Cortex of kidney (tissue), 1 donor: ENCODE measurements at places on chromosomes 5 and 9.

DNA sequence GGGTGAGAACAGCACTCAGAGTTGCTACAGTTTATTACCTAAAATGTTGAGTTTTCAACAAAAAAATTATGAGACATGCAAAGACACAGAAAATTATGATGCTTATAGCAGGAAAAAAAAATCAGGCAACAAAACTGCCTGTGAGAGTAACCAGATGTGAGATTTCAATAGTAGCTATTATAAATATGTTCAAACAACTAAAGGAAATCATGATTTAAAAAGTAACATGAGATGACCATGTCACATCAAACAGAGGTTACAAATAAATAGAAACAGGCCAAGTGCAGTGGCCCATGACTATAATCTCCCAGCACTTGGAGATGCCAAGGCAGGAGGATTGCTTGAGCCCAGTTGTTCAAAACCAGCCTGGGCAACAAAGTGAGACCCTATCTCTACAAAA, 12.1 kb upstream of the RIMOC1 start:
- DNase-seq: no peak

DNA sequence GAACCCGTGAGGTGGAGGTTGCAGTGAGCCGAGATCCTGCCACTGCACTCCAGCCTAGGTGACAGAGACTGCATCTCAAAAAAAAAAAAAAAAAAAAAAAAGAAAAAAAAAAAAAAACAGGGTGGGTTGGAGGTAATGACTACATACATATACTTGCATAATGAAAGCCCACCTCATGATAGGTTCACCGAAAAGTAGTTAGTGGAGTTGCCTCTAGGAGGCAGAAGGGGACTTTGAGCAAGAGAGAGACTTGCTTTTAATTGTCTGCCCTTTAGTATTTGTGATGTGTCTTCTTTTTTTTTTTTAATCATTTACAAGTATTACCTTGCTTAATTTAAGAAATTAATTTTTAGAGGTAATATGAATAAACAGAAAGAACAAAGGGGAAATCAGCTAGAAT, 99.8 kb downstream of the PPARGC1B start:
- DNase-seq: no peak

- DNase-seq: no peak
Observed at GRCh38 chr5:31464081-31464480, 67.8 kb downstream of the DROSHA start.

- no peak for DNase-seq
Observed at GRCh38 chr5:31556461-31556860, 24.4 kb downstream of the C5orf22 start.

DNA sequence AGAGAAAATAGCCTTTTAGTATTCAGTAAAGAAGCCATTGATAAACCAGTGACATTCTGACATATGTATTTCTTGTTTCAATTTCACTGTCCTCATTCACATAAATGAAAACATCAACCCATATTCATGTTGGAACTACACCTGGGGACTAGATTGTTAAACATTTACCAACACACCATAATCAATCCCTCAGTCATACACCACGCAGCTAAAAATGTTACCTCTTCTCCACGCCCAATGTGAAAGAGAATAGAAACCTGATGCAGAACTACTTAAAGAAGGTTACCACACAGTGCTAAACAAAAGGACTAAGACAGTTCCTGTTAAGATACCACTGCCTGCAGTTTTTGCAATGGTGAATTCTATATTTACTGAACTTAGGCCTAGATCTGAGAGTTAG, 518.9 kb downstream of the PRELID2 start:
- DNase-seq: no peak

- DNase-seq: no peak
Observed at GRCh38 chr5:157164521-157164920, 1.5 kb downstream of the GARIN3 start.

- DNase-seq: no peak
Observed at GRCh38 chr5:138336952-138337684, 948 bp upstream of the FAM53C start.

DNA sequence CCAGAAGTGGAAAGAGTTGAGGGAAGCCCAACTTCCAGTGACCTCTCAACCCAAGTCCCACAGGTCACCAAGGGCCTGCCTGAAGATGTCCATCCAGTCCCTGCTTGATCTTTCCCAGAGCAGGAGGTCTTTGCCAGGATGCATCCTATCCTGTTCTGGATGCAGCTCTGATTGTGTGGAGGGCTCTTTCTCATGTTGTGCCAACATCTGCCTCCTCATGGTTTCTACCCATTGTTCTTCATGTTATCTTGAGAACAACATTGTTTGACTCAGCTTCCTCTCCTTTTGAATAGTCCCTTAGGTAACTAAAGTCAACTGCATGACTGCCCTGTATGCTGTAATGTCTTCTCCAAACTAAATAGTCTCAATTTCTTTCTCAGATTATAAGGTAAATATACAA, 169.3 kb downstream of the CCDC192 start:
- no peak for DNase-seq

- no peak for DNase-seq
Observed at GRCh38 chr5:164672931-164673694, 1167.7 kb downstream of the MAT2B start.

DNA sequence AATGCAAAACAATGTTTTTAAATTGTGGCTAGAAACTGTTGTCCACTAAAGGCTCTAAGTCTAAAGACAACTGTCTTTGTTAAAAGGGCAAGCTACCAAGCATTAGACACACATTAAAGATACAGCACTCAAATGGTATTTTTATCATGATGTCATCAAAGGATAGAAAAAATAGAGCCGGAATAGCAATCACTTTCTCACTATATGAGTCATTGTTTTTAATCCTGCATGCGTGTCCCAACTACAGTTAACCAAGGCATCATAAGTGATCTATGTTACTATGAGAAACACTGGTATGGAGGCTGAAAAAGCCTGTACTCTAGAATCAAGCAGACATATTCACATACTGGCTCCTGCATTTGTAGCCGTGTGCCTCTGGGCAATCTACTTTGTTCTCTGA, 1.9 kb upstream of the PJA2 start:
- DNase-seq: no peak

DNA sequence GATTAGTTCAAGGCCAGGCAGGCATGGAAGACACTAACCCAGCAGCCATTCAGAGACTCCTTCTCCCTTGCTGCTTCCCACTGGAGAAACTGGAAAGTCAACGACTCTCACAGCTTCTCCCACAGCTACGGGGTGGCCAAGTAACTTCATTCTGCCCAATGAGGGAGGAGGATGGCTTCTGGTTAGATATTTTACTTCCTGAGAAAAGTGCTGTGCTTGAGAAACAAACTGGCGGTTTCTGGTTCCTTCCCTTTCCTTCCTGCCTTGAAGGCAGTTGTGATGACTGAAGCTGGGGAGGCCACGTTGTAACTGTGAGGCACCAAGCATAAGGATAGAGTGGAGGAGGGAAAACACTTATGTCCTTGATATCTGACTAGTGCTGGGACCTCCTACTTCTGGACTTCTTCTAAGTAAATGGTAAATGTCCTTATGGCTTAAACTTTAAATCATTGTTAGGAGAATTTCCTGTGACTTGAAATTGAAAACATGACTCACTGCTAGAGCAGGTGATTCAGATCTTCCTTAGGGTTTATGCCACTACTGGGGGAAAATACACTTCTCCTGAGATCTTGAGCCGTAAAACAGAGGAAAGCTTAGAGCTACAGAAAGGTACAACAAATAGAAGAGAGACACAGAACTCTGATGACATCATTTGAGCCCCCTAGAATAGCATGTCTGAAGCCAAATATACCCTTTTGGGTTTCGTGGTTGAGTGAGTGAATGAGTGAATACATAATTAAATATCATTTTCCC, 3.1 kb upstream of the GNPDA1 start:
- no peak for DNase-seq

DNA sequence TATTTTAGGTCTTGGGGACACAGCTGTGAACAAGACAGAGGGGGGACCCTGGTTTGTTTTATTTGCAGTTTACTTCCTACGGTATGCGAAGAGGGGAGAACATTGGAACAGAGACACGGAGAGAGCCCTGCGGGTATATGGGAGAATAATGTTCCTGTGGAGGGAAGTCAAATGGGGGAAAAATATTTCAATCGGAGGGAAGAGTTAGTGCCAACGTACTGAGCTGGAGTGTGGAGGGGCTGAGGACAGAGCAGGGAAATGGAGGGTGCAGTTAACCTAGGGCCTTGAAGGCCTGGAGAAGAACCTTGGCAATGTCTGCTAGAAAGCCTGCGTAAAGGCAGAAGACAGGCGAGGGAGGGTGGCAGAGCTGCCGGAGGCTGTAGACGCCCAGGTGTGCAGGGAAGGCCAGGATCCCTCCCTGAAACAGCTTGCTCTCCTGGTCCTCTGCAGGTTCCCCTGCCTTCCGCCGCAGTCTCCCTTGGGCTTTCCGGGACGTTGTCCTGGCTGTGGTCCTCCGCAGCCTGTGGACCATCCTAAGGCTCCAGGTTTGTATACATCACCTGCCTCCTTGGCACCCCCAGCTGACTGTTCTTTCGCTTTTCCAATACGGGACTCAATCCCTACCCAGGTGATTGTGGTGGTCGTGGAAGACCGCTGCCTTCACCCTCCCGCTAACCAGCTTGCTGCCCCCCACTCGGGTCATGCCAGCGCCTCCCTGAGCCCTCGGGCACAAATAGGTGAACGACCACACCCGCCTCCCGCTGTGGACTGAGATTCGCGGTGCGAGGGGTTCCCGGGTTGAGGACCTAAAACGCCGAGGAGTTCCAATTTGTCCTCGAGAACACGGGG, 1.9 kb upstream of the RACK1 start:
- DNase-seq: no peak

- no peak for DNase-seq
Observed at GRCh38 chr5:56900395-56900794, 9.0 kb upstream of the SETD9 start.

DNA sequence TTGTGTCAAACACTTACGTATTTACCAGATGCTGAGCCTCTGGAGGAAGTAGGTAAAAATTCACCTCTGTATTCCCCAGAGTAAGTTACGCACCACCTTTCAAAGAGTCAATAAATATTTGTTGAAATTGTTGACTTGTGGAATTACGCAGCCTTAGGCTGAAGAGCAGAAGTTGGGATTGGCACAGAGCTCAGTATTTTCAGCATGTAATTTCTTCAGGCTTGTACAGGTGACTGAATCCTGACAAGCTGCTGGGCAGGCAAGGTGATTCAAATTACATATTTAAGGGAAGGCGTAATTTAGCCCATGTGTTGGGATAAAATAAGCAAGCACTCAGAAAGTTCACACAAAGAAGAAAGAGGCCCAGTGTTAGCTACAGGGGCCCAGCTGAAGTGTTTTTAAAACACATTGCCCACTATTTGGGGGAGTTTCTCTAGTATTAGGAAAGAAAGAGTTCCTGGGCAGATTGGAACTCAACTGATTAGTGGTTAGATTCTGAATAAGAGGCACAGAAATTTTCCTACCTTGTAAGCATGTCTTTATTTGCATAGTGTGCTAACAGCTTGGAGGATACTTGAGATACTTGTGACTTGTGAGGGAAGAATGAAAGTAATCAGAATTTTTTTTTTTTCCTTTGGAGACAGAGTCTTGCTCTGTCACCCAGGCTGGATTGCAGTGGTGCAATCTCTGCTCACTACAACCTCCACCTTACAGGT, 165.3 kb upstream of the FBXL7 start:
- DNase-seq: no peak

DNA sequence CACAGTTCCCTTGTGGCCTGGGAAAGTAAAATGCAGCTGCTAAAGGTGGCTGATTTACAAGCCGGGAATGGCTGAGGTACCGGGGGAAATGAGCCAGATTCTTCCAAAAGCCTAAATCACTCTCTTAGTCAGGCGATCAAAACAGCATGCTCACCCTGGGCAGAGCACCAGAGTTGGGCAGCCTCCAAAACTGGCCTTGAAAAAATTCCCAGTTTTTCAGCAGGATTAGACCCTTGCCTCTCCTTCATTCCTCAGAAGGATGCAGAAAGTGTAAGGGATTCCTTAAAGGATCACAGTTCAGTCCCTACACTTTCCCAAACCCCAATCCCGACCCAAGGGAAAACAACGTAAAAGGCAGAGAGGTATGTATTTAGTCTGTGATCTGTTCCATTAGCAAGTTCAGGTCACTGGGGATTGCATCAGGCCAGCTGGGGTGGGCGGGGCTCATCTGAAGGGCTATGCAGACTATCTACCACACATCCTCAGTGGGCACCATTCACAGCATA, 16.9 kb downstream of the TMEM174 start:
- DNase-seq: no peak

DNA sequence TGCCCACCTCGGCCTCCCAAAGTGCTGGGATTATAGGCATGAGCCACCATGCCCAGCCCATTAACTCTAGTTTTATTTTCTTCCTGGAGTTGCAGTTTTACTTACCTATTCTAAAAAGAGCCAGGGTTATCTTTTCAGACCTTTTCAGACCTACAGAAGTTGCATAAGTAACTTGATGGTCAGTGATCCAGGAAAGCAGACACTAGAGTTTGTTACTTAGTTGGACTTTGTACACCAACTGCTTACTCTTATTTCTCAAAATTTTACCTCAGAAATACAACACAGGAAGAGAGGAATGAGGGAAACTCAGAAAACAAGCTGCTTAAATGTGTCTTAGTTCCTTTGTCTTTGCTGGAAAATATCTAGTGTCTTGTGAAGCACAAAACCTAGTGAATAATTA, 25.4 kb downstream of the RAD23B start:
- DNase-seq: no peak

DNA sequence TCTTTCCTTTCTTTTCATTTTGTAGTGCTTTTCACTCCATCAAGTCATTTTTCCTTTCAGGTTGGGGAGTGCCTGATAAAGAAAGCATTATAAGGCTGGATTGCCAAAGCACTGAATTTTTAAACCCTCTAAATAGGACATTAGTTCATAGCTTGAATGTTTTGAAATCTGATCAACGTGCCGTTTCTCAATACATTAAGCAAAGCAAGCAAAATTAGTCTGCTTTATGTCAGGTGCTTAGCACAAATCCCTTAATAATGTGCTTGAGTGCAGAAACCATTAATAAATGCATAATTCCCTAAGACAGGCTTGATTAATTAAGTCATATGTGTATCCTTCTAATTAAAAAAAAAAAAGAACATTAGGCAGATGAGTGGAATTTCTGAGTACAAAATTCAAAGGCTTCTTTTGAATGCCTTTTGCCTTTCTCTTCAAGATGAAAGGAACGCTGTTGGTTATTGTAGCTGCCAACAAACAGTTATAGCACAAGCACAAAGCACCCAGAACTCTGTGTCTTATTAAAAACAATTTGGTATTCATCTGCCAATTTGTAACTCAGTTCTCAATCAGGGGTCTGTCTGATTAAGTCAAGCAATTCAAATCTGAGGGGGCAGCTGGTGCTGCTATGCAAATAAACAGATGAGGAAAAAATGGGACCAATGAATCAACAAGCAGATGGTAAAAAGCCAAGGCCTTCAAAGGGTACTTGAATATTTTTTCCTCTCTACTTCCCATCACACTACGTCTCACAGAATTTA, 233.7 kb downstream of the TLE1 start:
- no peak for DNase-seq

- DNase-seq: no peak
Observed at GRCh38 chr5:126931963-126932660, 98.2 kb downstream of the MARCHF3 start.

- DNase-seq: no peak
Observed at GRCh38 chr5:139470821-139471300, at the start of gene SMIM33. Gene SMIM33, plus strand, starts transcription at chr5:139471004. Its CDS starts 118 bp downstream, at chr5:139471122.

- no peak for DNase-seq
Observed at GRCh38 chr9:112743216-112743836, 7.2 kb upstream of the SNX30 start.
